ENCODE measurements at places on chromosomes 12 and 14. TPM values are rescaled to one million over a fixed set of nuclear protein-coding genes. Genes with fewer than 3 reads are reported as not detected.

KLRC4 gene
- 3.1 TPM for total RNA-seq

TAS2R30 gene
- 3.4 TPM for total RNA-seq

CAPS2 gene
- 5.3 TPM for total RNA-seq

RITA1 gene
- 19.9 TPM for total RNA-seq

GPR68 gene
- 0.11 TPM for total RNA-seq

GRCh38 chr14:91115986-91116770 is 2.3 kb downstream of the DGLUCY start:
- no peaks in the 10 kb centered on the region for H3K27me3 ChIP-seq
- H3K36me3 ChIP-seq: peaks cover 11% of the 10 kb centered on the region
- no peak for DNase-seq
- peaks cover 47% of the 10 kb centered on the region for H3K4me1 ChIP-seq
- H3K27ac ChIP-seq: peak overlapping the region; percentile 90
- peak overlapping the region; percentile 43 for H3K4me3 ChIP-seq

GRCh38 chr14:59356767-59357166 is 108.4 kb downstream of the GPR135 start:
- no peak overlapping the region for H3K27ac ChIP-seq
- H3K4me1 ChIP-seq: peaks cover 2% of the 10 kb centered on the region
- H3K27me3 ChIP-seq: no peaks in the 10 kb centered on the region
- no peak for DNase-seq
- H3K36me3 ChIP-seq: peaks cover 44% of the 10 kb centered on the region

GRCh38 chr12:65741656-65742017 is 82.6 kb upstream of the HMGA2 start:
- H3K4me1 ChIP-seq: peaks cover 16% of the 10 kb centered on the region
- no peak for DNase-seq
- no peaks in the 10 kb centered on the region for H3K27me3 ChIP-seq
- peak overlapping the region; percentile 73 for H3K27ac ChIP-seq
- H3K4me3 ChIP-seq: peak overlapping the region; percentile 91

GRCh38 chr12:51777457-51777856 is 71.1 kb downstream of the FIGNL2 start:
- H3K4me3 ChIP-seq: no peak overlapping the region
- no peak for DNase-seq
- H3K36me3 ChIP-seq: peaks cover 5% of the 10 kb centered on the region
- no peaks in the 10 kb centered on the region for H3K27me3 ChIP-seq
- peaks cover 2% of the 10 kb centered on the region for H3K4me1 ChIP-seq
- no peak overlapping the region for H3K27ac ChIP-seq

GRCh38 chr14:99176156-99176945 is 95.6 kb downstream of the BCL11B start:
- H3K4me1 ChIP-seq: no peaks in the 10 kb centered on the region
- no peak for DNase-seq
- no peak overlapping the region for H3K27ac ChIP-seq
- H3K27me3 ChIP-seq: peaks cover 3% of the 10 kb centered on the region

- no peaks in the 10 kb centered on the region for H3K4me1 ChIP-seq
- no peak overlapping the region for H3K27ac ChIP-seq
- no peak for DNase-seq
- no peaks in the 10 kb centered on the region for H3K36me3 ChIP-seq
- H3K4me3 ChIP-seq: no peak overlapping the region
- H3K27me3 ChIP-seq: no peaks in the 10 kb centered on the region
These were observed 89.3 kb downstream of the OSBPL8 start for GRCh38 chr12:76470028-76470939.

GRCh38 chr12:2794191-2794735 is 507 bp upstream of the FKBP4 start:
- peak overlapping the region; percentile 38 for H3K27ac ChIP-seq
- H3K4me3 ChIP-seq: peak overlapping the region; percentile 73
- peaks cover 10% of the 10 kb centered on the region for H3K4me1 ChIP-seq

DNA sequence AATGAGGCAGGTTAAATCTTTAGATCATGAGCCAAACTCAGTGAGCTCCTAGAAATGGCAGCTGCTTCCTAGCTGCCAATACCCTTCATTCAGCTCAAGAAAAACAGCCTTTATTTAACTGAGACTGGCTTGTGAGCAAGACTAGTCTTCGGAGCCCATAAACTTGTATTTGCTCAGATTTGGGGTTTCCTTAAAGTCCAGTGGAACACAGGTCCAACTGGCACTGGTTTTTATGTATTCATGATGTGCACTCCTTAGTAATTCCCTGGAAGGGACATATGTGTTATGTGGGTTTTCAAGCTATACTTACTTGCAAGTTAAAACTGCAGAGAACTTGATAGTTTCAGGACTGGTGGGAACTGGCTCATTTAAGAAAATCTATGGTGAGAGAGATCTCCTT is 380.1 kb upstream of the TMEM132C start:
- H3K4me1 ChIP-seq: peaks cover 17% of the 10 kb centered on the region
- H3K4me3 ChIP-seq: no peak overlapping the region
- no peak for DNase-seq
- H3K27me3 ChIP-seq: no peaks in the 10 kb centered on the region
- no peaks in the 10 kb centered on the region for H3K36me3 ChIP-seq

DNA sequence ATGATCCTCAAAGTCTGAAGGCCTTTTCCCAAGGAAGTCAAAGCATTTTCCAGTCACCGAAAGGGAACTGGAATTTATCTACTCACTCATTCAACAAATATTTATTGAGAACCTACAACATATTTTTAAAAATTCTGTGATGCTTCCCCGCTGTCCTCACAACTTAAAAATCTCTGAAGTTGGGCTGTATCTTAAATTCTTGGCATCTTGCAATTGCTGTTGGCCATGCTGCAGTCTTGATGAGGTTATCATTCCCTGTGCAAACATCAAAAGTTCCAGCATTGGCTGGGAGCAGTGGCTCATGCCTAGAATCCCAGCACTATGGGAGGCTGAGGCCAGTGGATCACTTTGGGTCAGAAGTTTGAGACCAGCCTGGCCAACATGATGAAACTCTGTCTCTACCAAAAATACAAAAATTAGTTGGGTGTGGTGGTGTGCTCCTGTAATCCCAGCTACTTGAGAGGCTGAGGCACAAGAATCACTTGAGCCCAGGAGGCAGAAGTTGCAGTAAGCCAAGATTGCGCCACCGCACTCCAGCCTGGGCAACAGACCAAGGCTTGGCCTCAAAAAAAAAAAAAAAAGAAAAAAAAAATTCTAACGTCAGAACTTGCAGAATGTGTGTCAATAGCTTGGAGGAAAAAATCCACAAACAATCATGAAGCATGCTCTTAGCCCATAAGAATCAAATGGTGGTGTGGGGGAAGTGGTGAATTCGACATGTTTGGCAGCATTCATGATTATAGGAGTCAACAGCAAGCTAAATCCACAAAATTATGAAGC is 34.9 kb downstream of the CCDC177 start:
- no peaks in the 10 kb centered on the region for H3K36me3 ChIP-seq
- DNase-seq: no peak
- H3K27me3 ChIP-seq: peaks cover 52% of the 10 kb centered on the region
- H3K4me3 ChIP-seq: no peak overlapping the region
- H3K4me1 ChIP-seq: no peaks in the 10 kb centered on the region

DNA sequence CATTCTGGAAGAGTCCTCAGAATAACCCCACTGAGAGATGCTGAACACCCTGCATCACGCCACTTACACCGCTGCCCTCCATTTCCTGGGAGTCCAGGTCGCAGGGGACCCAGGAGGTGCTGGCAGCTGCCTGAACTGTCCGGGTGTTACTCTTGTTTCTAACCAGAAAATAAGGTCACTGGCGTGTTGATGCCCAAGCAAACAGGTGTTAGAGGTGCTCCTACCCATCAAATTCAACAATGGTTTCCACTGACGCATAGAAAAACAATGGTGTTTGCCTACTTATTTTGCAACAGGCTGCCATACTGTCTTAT is 23.8 kb downstream of the PITPNM2 start:
- H3K27ac ChIP-seq: peak overlapping the region; percentile 96
- H3K4me1 ChIP-seq: peaks cover 43% of the 10 kb centered on the region
- no peak for DNase-seq
- H3K4me3 ChIP-seq: no peak overlapping the region

DNA sequence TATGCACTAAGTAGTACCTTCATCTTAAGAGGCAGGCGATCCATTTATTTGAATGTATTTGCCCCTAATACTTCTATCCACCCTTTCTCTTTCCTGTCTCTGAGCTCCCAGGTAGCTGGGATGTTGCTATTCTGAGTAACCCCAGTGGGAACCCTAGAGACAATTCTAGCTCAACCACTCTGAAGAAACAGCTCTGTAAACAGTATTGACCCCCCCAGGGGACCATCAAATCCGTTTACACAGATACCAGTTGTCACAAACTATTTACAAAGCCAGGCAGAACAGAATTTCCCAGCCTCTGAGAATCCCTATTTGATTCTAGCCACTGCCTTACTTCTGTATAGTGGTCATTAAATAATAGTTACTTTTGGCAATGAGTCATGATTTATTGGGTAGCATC is 64.9 kb downstream of the MIPOL1 start:
- peaks cover 5% of the 10 kb centered on the region for H3K36me3 ChIP-seq
- H3K27ac ChIP-seq: no peak overlapping the region
- no peak overlapping the region for H3K4me3 ChIP-seq

GRCh38 chr12:102957339-102958050 is at the start of gene ASCL1:
Gene ASCL1 (plus strand): TSS chr12:102957674. CDS start chr12:102958245, 571 bp downstream.
- H3K27me3 ChIP-seq: peaks cover 84% of the 10 kb centered on the region
- peak within 1 kb of the TSS; percentile 82 for H3K4me3 ChIP-seq
- DNase-seq: no peak

DNA sequence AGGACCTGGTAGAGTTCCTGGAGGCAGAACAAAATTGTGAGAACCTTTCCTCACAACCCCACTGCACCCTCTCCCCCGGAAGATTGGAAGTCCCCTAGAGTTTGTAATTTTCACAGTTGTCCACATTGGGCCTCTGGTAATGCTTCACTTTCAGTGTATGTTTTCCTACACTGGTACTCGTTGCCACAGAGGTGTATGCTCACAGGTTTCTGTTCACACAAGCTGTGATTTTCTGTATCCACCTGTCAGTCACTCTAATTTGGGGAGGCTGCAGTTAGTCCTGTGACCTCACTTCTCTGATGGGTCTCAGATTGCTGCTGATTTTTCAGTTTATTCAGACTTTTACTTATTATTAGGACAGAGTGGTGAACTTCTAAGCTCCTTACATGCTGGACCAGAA is 66.4 kb upstream of the BMP4 start:
- no peak overlapping the region for H3K27ac ChIP-seq
- H3K36me3 ChIP-seq: peaks cover 2% of the 10 kb centered on the region
- no peak overlapping the region for H3K4me3 ChIP-seq

- no peaks in the 10 kb centered on the region for H3K4me1 ChIP-seq
- peaks cover 2% of the 10 kb centered on the region for H3K27me3 ChIP-seq
- no peak overlapping the region for H3K27ac ChIP-seq
- H3K36me3 ChIP-seq: no peaks in the 10 kb centered on the region
- no peak overlapping the region for H3K4me3 ChIP-seq
- DNase-seq: no peak
These were observed 313.0 kb upstream of the PRKD1 start for GRCh38 chr14:30240685-30241084.

GRCh38 chr12:31582155-31582554 is 8.8 kb downstream of the DENND5B start:
- peak overlapping the region; percentile 4 for H3K27ac ChIP-seq
- peaks cover 37% of the 10 kb centered on the region for H3K4me1 ChIP-seq
- no peaks in the 10 kb centered on the region for H3K36me3 ChIP-seq
- H3K27me3 ChIP-seq: no peaks in the 10 kb centered on the region

DNA sequence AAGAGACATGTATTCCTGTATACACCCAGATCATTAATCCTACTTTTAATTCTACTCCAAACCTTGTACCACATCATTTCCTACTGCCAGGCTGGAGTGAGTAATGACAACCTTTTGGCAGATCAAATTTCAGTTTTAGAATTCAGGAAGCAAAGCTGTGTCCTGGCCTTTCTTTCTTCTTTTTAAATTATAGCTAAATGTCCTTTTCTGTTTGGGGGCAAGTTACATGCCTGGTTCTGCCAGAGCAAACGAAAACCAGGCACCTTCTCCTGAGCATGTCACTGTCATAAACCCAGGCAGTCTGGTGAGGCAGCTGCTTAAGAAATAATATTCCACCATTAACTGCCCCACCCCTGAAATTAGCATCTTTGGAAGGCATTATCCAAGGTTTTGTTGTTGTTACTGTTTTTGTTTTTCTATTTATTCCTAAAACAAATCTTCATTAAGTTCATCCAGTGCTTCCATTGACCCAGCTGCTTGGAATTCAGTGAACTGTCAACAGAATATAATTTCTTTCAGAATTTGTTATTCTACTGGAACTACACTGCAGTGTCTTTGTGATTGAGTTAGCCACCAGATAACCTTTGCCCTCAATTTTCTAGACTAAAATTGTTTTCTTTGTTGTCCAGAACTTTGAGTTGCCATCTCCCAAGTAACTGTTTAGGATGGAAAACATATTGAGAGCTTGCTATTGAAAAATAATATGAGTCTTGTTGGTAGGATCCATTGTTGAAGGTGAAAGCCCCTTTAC is 33.2 kb downstream of the SAMD4A start:
- H3K4me3 ChIP-seq: no peak overlapping the region
- H3K4me1 ChIP-seq: peaks cover 29% of the 10 kb centered on the region
- DNase-seq: no peak
- no peaks in the 10 kb centered on the region for H3K27me3 ChIP-seq
- H3K36me3 ChIP-seq: peaks cover 3% of the 10 kb centered on the region
